Stimulated activated CD8-positive, alpha-beta memory T cell treated with anti-CD3 and anti-CD28 coated beads, Interleukin-4, amount 100 ng/mL, for 24 hours (primary cell): ENCODE measurements at places on chromosomes 7 and 10.

GRCh38 chr7:152571068-152571467, 104.9 kb downstream of the XRCC2 start:
- no peak for DNase-seq

DNA sequence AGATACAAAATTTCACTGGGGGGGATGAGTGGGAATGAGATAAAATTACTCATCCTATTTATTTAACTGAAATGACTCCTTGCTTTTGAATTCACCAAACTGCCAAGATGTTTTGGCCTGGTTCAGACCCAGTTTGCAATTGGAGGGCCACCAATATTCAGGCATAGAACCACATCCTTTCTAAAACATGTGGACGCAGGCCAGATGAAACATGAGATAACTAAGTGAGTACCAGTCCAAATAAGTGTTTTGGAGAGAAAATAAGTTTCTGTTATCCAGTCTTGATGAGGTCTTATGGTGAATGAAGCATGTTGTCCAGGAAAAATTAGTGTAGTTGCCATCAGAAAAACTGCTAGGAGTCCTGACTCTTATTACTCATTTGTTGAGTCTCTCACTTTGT, 36.3 kb upstream of the PDK4 start:
- DNase-seq: no peak

- DNase-seq: no peak
Measured at GRCh38 chr10:8396675-8397074, 342.2 kb downstream of the GATA3 start.

DNA sequence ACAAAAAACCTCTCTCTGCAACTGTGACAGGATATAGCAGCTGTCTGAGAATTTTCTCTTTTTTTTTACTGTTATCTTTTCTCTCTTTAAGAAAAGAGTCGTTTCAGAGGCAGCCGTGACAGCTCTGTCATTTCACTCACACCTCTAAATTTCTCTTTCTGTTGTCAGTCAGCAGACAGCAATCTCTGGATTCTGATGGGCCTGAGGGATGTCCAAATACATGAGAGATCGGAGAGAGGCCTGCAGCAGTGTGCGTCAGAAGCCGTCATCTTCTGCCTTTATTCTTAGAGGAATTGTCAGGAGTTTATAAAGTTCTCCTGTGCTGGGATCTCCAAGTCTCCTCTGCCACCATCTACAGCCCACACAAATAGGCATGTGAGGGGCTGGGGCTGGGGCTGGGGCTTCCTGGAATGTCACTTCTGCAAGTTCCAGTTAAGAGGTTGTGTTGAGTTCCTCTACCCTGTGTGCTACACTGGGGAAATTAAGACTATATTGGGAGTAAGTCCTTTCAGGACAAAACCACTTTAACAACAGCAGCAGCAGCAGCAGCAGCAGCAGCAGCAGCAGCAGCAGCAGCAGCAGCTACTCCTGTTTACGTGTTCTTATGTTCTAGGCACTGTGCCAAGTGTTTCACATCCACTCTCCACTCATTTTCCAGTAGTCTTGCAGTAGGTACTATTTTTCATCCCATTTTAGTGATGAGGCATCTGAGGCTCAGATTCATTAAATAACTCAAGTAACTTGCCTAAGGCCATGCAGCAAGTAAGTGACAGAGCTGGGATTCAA, 541.3 kb downstream of the LRMDA start:
- no peak for DNase-seq

DNA sequence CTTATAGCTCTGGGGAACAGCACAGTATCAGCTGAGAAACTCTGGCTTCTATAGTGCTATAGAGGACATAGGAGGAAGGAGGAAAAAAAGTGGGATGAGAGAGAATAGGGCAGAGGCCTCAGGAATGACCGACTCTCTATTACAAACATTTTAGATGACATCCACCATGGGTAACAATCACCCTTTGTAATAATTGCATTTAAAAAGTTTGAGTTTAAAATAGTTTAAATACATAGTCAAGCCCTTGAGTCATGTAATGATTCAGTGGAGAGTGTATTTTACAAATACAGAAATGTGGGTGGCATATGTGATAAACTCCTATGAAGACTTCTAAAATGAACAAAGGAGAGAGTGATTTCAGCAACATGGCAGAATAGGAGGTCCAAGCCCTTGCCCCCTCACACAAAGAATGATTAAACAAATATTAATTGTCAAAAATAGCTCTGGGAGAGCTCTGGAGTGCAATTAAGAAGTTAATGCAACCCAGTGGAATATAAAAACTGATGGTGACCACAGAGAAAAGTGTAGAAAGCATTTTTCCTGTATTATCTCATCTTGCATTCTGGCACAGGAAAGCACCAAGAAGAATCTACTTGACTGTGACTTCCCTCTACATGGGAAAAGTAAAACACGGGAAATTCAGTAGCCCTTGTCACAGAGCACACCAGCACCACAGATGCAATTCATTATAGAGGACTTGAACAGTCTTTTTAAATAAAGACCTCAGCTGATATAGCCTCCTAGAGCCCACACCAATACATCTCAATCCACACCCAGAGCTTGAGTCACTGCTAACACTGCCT, 569.0 kb upstream of the SORCS1 start:
- DNase-seq: no peak

GRCh38 chr10:121053151-121053550, 202.0 kb downstream of the WDR11 start:
- DNase-seq: no peak
